Fibroblast of the conjunctiva (primary cell): ENCODE measurements at places on chromosomes 7 and 10.

- no peak for DNase-seq
Observed at GRCh38 chr7:148962823-148963582, 65.3 kb downstream of the PDIA4 start.

GRCh38 chr7:114273218-114273617 is 141.4 kb upstream of the FOXP2 start:
- DNase-seq: no peak

- DNase-seq: no peak
Observed at GRCh38 chr10:61890881-61891409, 10.6 kb upstream of the ARID5B start.

- no peak for DNase-seq
Observed at GRCh38 chr10:6565588-6565987, 14.5 kb downstream of the PRKCQ start.

- no peak for DNase-seq
Observed at GRCh38 chr10:21082206-21082605, 185.1 kb upstream of the NEBL start.

DNA sequence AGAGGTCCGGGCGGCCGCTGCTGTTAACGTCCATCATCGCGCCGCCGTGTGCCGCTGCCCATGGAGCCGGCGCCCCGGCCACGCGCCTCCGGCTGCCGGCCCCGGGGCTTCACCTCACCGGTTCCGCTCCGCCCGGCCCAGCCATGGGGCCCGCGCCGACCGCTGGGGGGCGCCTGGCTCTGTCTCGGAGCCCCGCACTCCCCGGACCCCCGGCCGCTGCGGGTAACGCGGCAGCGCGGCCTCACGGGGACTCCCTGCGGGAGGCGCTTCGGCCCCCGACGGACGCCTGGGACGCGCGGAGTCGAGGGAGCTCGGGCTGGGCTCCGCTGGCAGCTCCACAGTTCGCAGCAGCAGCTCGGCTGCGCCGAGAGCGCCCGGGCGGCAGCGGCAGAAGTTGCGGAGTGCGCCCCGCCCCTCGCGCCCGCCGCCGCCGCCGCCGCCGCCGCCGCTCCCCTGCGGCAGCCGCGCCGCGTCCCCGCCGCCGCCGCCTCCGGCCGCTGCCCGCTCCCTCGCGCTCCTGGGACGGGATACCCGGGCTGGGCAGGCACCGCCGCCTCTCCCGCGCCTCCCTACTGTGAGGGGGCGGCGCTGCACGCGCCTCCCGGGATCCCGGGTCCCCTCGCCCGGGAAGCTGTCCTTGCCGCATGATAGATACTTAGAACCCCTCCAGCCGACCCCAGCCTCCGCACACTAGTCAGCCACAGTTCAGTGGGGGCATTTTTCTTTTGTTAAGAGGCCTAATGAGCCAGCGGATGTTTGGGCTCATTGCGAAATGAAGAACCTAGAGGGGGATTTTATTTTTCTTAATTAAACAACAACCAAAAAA is at the start of gene HTR7:
TSS of gene HTR7 (minus strand) at position 405 of the 826 bp plus-strand sequence. CDS start at position 37, 368 bp downstream.
- no peak for DNase-seq

DNA sequence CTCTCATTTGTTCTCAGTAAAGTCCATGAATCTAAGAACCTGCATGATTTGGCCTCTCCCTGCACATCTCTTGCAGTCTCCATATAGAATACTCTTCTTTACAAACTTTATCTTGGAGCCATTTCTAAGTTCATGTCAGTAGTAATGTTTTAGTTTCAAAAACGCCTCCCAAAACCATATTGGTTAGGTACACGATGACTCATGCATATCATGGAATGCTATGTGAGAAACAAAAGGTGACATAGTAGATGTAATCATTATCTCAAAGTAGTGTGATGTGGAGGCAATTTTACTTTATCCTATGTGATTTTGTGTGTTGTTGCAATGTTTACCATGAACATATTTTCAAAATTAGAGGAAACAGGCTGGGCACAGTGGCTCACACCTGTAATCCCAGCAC is 520.7 kb downstream of the KCNMA1 start:
- DNase-seq: no peak

DNA sequence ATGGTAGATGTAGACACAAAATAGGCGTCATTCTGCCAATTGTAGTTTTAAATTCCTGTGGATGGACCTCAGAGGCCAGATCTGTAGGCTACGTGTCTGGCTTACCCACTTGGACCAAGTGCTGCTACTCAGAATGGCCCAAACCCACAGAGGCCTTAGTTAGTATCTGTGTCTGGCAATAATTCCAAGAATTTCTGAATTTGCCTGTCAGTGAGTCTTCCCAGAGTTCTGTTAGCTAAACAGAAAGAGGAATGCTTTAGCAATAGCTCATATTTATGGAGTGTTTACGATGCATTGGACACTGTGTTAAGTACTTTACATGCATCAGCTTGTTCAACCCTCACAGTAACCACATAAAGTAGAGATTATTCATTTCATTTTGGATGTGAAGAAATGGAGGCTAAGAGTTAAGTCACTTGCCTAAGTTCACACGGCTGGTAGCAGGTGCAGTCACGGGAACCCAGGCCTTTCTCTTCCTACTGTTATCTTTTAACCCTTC is 231.8 kb downstream of the PTEN start:
- DNase-seq: no peak

DNA sequence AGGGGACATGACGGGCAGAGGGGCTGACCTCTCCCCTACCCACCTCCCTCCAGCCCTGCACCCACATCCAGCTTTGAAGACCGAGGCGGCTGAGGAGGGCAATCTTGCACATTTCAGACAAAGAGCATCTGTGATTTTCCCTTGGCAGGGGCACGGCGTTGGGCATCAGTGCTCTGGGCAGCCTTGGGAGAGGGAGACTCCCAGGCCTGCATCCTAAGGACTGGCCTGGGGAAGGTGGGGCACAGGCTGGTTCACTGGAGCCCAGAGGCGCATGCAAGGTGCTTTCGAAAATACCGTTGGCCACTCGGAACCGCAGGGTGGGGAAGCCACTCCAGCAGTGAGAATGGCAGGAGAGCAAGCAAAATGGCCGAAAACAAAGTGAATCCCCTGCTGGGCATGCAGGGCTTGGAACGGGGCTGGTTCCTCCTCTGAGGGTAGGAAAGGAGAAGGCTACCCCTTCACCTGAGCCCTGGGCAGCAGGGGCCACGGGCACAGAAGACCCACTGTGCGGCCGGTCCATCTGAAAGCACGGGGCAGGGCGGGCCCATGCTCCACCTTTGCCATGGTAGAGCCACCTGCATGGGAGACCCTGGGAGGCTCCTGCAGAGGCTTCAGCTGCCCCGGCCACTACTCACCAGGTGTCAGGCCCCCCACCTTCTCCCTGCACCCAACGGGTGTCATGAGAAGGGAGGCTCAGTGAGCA is 49.8 kb downstream of the EBF3 start:
- no peak for DNase-seq

DNA sequence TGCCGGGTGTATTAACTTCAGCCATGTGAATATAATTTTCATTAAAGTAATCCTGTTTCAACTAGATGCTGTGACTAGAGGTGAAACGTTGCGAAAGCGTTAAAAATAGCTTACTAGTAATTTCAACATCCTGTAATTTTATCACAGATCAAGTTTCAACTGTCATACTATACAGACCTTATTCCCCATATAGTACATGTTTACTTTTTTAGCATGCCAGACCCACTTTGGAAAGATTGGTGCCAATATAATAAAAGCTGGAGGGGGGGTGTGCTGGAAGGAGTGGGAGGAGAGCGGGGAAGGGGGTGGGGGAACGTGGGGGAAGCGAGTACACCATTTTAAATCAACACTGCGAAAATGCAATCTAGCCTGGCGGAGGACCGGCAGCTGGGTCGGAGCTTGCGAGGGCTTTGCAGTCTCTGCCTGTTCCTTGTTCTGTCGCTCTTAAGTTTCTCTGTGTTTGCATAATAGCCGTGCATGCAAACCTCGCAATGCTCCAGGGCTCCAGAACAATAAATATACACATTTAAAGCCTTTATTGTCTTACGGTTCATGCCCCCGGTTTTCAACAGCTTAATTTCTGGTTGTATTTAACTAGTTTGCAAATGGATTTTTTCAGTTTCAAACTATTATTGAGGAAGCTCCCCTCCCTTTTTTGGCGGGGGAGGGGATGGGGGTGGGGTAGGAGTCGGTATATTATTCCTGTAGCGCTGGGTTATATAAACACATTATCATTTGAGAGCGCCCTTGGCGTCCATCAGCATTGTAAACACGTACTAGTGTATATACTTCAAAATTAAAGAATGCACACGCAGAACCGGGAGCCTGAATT is 1.3 kb upstream of the ARID5B start:
- DNase-seq: peak; percentile 70

DNA sequence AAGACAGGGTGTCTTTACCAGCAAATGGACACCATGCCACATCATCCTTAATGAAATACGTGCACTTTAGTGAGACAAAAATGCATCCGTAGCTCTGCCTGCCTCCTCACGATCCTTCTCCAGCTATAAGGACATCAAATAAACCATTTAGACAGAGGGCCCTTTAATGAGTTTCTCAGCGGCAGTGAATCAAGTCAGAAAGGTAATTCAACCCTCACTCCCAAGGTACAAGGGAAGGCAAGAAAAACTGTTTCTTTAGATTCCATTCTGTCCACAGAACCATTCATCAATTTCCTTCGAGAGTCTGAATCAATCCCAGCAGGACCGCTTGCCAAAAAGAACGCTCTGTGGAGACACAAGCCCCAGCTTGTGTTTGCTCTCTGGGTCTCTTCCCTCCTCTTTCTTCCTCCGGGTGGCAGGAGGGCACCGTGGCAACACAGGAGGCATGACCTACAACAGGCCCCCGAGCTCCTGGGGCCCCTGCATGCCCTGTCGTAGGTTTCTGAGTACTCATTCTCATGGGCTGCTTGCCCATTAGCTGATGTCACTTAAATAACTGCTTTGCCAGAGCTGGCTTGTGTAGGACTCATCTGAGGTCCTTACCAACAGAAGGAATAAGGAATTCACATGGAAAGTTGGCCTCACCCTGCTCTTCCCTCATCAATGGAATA is 297.8 kb upstream of the PRKCQ start:
- no peak for DNase-seq

DNA sequence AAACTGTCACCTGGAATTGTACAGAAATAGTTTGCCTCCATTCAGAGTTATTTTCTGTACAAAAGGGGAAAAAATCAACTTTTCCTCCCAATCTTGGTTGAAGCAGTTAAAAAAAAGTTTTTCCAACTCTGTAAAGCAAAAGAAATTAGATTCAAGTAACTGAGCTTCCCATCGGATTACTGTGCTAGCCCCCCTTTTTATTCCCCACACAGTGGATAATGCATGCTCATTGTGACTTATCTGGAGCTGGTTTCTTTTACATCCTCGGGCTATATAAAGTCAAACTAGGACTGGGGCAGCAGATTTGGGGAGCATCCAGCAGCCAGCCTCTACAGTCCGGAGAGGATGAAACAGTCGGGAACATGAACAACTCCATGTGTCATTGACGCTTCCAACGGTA is at the start of gene TECTB:
TSS of gene TECTB (plus strand) at position 301 of the 400 bp plus-strand sequence. CDS start 335 bp downstream, outside the sequence.
- DNase-seq: no peak

DNA sequence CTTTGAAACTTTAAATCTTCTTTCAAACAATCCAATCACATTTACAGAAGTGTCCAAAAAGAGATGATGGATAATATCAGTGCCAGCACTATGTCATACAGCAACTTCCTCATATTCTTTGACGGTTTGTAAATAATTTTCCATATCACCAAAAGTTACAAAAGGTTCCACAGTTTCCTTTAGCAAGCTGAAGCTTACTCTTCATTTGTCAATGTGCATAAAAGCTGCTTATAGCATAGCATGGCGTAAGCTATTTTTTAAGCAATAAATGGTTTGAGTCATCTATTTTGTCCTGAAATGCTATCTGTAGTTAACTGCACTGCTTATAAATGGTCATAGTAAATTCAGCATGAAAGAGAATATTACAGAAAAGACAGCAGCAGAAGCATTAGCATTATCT is 95.1 kb downstream of the ETV1 start:
- no peak for DNase-seq

DNA sequence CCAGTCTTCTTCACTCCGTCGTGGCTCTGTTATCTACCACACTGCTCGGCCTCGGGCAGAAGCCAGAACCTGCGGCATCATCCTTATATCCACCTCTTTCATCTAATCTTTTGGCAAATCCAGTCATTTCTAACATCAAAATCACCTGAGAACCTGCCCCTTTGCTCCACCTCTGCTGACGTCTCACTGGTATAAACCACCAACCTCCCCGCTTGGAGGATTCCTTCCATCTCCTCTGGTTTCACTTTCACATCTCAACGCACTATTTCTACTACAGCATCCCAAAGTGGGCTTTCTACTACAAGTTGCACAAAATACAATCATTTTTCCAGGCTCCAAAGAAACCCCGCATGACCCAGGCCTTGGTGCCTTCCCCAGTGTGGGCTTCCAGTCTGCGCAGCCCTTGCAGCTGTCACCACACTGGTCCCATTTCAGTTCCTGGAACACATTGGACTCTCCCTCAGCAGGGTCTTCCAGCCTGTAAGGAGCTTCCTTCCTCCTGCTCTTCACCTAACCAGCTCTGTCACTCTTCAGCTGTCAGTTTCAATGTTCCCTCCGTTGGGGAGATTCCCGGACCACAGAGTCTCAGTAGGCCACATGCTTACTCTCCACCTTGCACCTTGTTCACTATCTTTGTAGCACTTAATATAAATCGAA is 85.0 kb downstream of the PRKCQ start:
- DNase-seq: no peak
